HFFc6 (cell line): ENCODE measurements at places on chromosomes 11 and 22. TPM values are rescaled to one million over a fixed set of nuclear protein-coding genes. Genes with fewer than 3 reads are reported as not detected.
A peak's percentile ranks its signal among the peaks of the same experiment; 100 is the strongest.

GRCh38 chr22:17477391-17477833 lies 85.9 kb upstream of the SLC25A18 start:
- no peak for DNase-seq

GRCh38 chr11:130865774-130866114 lies 50.5 kb downstream of the SNX19 start:
- no peak for DNase-seq

The TMEM191B gene
- 0.41 to 2.3 TPM (median 0.69 TPM) in 3 replicates for total RNA-seq

The KRTAP5-7 gene
- not detected in 3 replicates for total RNA-seq

- DNase-seq: no peak
Observed at GRCh38 chr11:56048480-56048879, 21.0 kb downstream of the OR5AS1 start.

- no peak for DNase-seq
Observed at GRCh38 chr22:31872209-31872608, 72.1 kb upstream of the YWHAH start.

- DNase-seq: no peak
Observed at GRCh38 chr11:98862169-98862568, 158.6 kb upstream of the CNTN5 start.

DNA sequence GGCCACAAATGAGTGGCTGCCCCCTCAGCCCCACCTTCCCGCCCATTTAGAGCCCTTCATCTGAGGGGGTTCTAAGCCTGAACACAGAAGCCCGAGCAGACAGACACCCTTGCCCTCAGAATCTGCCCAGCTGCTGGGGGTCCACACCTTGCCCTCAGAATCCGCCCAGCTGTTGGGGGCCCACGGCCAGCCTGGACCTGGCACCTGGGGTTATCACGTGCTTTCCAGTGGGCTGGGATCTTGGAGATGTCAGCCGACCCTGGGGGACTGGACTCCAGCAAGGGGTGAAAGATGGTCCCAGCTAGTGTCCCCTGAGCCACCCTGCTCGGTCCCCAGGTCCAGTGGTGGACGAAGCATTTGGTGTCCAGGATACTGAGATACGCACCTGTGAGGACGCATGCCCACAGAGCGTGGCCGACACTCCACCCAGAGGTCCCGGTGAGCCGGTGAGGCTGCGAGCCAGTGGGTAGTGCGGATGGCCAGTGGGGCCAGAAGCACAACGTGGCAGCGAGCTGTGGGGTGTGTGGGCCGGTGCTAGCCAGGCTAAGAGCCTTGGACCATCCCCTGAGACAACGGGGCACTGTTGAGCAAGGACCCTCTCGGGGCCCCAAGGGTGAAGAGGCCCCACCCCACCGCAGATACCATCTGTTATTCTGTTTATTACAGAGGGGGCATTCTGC lies 3.1 kb upstream of the CTSD start:
- no peak for DNase-seq

DNA sequence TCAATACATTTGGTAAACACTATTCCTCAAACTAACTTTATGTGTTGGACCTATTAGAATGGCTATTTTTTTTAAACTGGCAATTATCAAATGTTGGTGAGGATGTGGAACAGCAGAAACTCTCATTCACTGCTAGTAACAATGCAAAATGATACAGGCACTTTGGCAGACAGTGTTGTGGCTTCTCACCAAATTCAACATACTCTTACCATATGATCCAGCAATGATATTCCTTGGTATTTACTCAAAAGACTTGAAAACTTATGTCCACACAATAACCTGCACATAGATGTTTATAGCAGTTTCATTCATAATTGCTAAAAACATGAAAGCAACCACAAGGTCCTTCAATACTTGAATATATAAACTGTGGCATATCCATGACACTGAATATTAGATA lies 112.5 kb upstream of the TP53AIP1 start:
- no peak for DNase-seq

DNA sequence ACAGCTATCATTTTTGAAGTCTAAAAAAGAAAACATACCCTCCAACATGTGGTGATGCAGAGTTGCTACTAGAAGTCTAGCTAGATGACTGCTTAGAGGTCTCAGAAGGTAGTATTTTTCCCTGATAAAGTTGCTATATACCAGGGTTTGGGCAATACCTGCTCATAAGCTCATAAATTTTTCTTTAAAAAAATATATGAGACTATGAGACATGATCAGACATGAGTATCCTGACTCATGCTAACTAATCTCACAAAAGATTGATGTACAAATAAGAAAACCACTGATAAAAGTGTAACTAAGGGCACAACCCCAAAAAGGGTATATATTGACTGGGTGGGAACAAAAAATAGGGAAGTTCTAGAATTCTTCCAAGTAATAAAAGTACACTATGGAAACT lies 740.9 kb downstream of the METTL15 start:
- no peak for DNase-seq

GRCh38 chr22:17120281-17120680 lies 879 bp downstream of the TMEM121B start:
- no peak for DNase-seq

DNA sequence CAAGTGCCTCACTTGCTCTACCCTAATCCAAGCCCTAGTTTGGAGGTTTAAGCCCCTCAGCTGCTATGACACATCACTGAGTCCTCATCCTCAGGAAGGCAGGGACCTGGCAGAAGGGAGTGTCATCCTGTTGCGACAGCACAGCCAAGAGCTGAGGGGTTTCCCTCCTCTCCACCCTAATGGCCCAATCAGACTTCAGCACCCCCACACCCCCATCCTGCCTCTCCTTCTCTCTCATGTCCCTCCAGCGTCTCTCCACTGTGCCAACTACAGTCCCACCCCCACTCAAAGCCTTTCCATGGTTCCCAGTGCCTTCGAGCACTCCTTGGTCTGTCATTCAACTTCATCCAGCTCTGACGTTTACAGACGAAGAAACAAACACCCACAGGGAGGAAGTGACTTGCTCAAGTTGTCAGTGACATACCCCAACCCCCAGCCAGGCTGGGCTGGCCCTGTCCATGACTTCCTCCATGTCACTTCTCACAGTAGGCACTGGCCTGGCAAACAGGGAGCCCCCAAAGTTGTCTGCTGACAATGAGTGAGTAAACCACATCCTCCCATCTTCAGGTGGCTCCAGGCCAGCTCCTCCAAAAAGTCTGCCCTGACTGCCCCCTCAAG lies 15.6 kb downstream of the ARAP1 start:
- DNase-seq: peak; percentile 66

DNA sequence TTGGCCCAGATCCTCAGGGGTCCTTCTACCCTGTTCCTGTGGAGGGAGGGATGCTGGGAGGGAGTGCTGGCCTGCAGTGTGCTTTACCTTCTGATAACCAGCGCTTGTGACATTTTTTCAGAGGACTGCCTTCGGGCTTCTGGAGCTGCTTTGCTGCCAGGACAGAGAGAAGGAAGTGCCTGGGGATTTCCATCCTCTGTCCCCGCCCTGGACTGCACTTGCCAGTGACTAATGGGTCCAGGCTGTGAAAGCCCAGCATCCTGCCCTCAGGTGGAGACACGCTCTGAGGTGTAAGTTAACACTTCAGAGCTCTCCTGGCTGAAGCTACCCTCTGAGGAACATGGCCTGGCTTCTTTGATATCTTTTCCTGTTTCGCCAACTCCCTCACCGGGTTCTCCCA lies 158.7 kb upstream of the SYT13 start:
- DNase-seq: no peak

The IL18 gene
- 0.87 to 1.4 TPM (median 0.92 TPM) in 3 replicates for total RNA-seq

- no peak for DNase-seq
Observed at GRCh38 chr11:2789331-2789730, 89.5 kb upstream of the KCNQ1OT1 start.

The OR8G1 gene
- total RNA-seq: not detected in 3 replicates

- no peak for DNase-seq
Observed at GRCh38 chr11:84922212-84922805, 704.8 kb downstream of the DLG2 start.

GRCh38 chr11:15484398-15484797 lies 369.7 kb downstream of the INSC start:
- DNase-seq: no peak

DNA sequence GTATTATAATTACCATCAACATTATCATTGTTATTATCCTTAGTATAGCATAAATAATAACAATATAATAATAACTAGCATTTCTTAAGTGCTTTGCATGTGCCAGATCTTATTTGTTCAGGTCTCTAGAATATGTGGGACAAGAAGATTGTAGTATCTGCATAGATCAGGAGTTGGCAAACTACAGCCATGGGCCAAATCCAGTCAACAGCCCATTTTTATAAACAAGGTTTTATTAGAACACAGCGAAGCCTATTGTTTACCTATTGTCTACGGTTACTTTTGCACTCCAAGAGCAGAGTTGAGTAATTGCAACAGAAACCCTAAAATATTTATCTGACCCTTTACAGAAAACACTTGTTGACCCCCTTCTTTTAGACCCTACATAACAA lies 81.4 kb downstream of the SLC1A2 start:
- peak; percentile 10 for DNase-seq

- DNase-seq: no peak
Observed at GRCh38 chr22:45493286-45493771, 9.4 kb upstream of the FBLN1 start.

The SLC22A6 gene
- not detected in 3 replicates for total RNA-seq

- DNase-seq: no peak
Observed at GRCh38 chr22:34588871-34589545, 476.9 kb upstream of the ISX start.

DNA sequence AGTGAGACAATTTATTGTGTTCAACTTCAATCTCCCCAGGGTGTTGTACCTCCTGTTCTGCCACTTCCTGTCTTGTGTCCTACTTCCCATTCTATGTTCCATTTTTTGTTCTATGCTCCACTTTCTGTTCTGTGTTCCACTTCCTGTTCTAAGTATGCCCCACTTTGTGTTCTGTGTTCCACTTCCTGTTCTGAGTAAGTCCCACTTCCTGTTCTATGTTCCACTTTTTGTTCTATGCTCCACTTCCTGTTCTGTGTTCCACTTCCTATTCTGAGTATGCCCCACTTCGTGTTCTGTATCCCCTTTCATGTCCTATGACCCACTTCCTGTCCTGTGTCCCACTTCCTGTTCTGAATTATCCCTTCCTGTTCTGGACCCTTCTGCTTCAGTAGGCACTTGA lies 732.7 kb downstream of the TBC1D22A start:
- no peak for DNase-seq

The MYRF gene
- 0.14 to 0.53 TPM (median 0.24 TPM) in 3 replicates for total RNA-seq

DNA sequence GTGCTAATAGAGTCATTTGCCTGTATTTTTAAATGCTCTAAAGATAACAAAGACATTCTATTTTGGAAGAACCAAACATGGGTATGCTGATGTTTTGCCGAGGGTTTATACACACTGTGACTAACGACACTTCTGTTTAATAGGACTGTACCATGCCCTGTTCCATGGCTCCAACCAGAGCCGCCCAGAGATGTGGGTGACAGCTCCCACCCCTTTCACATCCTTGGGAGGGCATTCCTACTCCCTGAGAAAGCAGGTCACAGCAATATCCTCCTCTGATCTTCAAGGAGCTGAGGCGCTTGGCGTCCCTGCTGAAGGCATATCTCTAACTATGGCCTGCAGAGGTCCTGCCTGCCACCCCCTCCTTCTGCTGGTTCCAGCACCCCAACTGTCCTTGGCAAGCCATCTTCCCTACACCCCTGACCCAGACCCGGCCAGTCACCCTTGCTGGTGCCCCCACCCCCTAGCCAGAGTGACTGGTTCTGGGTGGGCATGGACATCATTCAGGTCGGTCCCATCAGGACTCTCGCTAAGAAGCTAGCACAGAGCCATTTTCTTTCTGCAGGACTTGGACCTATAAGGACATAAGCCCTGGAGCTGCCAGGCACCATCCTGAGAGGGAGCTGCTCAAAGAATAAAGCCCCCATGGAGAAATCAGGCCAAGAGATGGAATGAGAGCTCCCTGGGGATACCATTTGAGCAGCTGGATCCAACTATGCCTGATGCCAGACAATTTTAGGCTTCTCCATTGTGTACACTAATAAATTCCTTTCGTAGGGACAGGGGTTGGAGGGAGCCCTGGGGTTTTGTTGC lies 381.3 kb downstream of the CTTN start:
- no peak for DNase-seq

GRCh38 chr22:44547371-44547770 lies 49.3 kb upstream of the RTL6 start:
- DNase-seq: no peak

The SPDYC gene
- total RNA-seq: not detected in 3 replicates

The FGF19 gene
- total RNA-seq: not detected in 3 replicates

The OR52E8 gene
- total RNA-seq: not detected in 3 replicates

The OR52N4 gene
- not detected in 3 replicates for total RNA-seq

The LGALS1 gene
- 5,326 to 6,666 TPM (median 5,898 TPM) in 3 replicates for total RNA-seq

DNA sequence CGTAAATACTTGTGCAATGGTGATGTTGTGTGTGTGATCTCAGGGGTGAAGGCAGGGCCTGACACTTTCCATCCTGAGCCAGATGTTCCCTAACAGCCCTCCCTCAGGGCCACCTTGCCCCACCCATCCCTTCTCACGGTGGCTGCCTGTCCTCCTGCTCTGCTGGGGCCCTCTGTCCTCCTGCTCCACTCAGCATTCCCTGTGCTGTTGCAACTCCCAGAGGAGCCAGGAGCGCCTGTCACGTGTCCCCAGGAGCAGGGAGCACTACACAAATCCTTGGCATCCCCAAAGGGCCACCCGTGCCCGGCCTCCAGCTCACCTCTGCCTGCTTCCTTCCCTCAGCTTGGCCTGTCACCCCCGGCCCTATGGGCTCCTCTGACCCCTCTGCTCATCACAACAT lies 10.2 kb upstream of the CSNK1E start:
- DNase-seq: no peak

DNA sequence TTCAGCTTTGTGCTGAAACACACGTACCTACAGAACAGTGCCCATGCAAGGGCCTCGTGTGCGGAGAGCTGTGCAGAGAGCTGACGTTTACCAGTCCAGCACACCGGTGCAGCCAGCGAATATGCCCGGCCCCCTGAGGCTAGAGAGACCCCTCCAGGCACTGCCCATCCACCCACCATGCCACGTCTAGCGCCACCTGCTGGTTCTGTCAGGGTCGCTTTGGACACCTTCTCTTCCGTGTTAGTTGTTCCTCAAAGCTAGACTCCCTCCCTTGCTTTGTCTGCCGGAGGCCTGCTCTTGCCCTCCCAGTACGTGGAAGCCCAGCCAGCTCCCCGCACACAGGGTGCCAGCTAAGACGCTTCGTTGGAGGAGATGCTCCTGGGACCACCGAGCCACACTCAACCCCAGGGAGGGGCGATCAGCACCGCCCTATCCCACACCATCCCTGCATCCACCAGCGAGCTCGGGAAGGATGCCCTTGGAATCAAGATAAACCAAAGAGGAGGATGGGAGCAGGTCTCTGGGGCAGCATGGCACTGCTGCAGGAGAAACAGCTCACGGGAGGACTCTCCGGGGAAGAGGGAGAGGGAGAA lies 43.4 kb downstream of the CPT1A start:
- no peak for DNase-seq

DNA sequence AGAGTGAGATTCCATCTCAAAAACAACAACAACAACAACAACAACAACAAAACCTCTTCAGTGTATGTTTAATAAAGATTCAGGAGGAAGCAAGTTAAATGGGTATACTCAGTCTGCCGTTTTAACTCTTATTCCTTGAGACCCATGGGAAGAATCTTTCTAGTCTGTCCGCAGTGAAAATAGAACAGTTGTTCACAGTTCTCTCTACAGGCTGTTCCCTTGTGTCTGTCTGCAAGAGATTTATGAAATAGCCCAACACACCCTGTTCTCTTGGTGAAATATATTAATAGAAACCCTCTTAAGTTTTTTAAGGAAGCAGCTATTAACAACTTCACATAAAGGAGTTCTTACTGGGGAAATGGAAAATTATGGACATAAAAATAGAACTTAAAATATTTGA lies 682.2 kb upstream of the RAG2 start:
- no peak for DNase-seq

The DCHS1 gene
- 1.4 to 2.4 TPM (median 1.7 TPM) in 3 replicates for total RNA-seq
